Endothelial cell (in vitro differentiated cells): ENCODE measurements at places on chromosomes 5 and 9.
A peak's percentile ranks its signal among the peaks of the same experiment; 100 is the strongest.

GRCh38 chr5:88702332-88702731 is 180.7 kb downstream of the MEF2C start:
- peaks cover 8% of the 10 kb centered on the region for H3K4me1 ChIP-seq
- no peak for DNase-seq
- H3K27me3 ChIP-seq = peaks cover 1% of the 10 kb centered on the region

GRCh38 chr5:102483736-102484135 is 15.1 kb downstream of the SLCO6A1 start:
- no peak overlapping the region for H3K27ac ChIP-seq
- DNase-seq = no peak
- no peak overlapping the region for H3K4me3 ChIP-seq

DNA sequence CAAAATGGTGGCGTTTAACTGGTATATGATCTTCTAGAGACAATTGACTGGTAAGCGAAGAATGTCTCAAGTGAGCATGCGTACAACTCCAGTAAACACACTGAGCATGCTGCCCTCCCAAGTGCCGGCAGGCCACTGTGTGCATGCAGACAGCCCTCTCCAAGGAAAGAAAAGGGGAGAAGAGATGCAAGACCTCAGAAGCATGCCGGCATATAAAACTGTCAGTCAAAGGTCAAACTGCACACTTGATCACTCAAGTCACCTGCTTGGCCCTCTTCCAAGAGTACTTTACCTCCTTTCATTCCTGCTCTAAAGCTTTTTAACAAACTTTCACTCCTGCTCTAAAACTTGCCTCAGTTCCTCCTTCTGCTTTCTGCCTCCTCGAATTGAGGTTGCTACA is 910.2 kb downstream of the TAF11L14 start:
- no peak overlapping the region for H3K27ac ChIP-seq
- no peak overlapping the region for H3K4me3 ChIP-seq
- no peaks in the 10 kb centered on the region for H3K27me3 ChIP-seq

- no peak for DNase-seq
- H3K4me1 ChIP-seq = peaks cover 2% of the 10 kb centered on the region
- H3K4me3 ChIP-seq = no peak overlapping the region
Measured at GRCh38 chr9:125821078-125821477, 73.9 kb downstream of the PBX3 start.

GRCh38 chr9:87880116-87880515 is 2.6 kb upstream of the SPATA31E1 start:
- no peak overlapping the region for H3K27ac ChIP-seq
- peaks cover 12% of the 10 kb centered on the region for H3K4me1 ChIP-seq
- no peak for DNase-seq
- H3K36me3 ChIP-seq = peaks cover 10% of the 10 kb centered on the region

DNA sequence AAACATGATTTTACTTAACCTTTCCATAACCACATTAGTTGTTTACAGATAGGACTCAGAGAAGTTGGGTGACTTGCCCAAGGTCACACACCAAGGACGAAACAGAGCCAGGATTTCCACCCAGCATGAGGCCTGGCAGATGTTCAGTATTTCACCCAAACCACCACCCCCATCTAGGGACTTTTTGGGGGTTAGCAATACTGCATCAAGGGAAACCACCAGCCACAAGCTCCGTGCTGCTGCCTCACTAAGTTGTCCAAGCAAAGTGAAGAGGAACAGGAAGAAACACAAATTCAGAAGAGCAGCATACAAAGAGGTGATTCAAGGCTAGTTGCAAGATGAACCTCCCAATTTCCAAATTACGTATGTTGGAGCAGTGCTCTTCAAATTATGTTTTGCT is 219.6 kb upstream of the RORB start:
- no peak for DNase-seq
- no peak overlapping the region for H3K4me3 ChIP-seq
- peaks cover 2% of the 10 kb centered on the region for H3K27me3 ChIP-seq
- H3K4me1 ChIP-seq = no peaks in the 10 kb centered on the region
- H3K27ac ChIP-seq = no peak overlapping the region
- no peaks in the 10 kb centered on the region for H3K36me3 ChIP-seq

DNA sequence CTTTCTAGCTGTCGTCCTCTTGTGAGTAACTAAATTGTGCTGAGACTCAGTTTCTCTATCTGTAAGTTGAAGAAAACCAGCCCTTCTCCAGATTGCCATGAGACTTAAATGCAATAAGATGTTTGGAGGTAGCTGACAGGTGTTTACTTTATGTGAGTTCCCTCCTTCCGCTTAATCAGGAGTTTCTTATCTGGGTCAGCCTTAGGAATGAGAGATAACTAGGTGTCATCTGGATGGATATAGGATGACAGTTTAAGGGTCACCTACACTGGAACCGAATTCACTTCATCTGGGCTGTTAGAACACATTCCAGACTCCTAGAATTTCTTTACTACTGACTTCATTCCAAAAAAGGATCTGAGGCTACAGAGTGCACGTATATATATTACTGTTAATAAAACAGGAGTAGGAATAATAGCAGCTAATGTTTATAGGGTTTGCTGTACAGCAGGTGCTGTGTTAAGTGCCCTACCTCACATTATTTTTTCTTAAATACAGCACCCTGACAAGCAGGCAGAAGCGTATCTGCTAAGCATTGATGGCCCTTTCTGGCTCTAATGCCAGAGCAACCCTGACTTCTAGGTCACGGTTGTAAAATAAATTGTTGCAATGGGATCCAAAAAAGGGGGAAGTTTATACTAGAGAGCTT is 30.0 kb upstream of the CPEB4 start:
- no peaks in the 10 kb centered on the region for H3K36me3 ChIP-seq
- peaks cover 21% of the 10 kb centered on the region for H3K4me1 ChIP-seq
- H3K27me3 ChIP-seq = peaks cover 2% of the 10 kb centered on the region
- H3K4me3 ChIP-seq = no peak overlapping the region
- DNase-seq = no peak

- no peak overlapping the region for H3K4me3 ChIP-seq
- H3K4me1 ChIP-seq = peaks cover 2% of the 10 kb centered on the region
- DNase-seq = no peak
- no peaks in the 10 kb centered on the region for H3K27me3 ChIP-seq
Measured at GRCh38 chr5:17794815-17795214, 160.6 kb downstream of the TAF11L14 start.

- H3K4me1 ChIP-seq = peaks cover 10% of the 10 kb centered on the region
- H3K4me3 ChIP-seq = no peak overlapping the region
- no peak overlapping the region for H3K27ac ChIP-seq
- DNase-seq = no peak
Measured at GRCh38 chr5:88841212-88841611, 41.8 kb downstream of the MEF2C start.

DNA sequence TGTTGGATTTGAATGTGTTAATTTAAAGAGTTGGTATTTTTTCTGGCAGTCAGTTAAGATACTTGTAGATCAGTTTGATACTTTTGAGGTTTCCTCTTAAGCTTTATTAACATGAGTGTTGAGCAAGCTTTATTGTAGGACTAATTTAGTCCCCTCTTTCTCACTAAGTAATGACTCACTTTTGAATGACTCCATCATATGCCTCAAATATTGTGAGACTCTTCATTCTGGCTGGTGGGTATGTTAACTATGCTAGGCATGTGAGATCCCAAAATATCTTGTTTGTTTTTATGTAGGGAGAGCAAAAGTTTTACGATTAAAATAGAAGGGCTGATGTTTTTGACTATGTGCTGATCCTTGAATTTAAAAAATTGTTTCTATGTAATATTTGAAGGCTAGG is 355.7 kb downstream of the IZUMO3 start:
- no peaks in the 10 kb centered on the region for H3K36me3 ChIP-seq
- H3K4me1 ChIP-seq = no peaks in the 10 kb centered on the region
- H3K27me3 ChIP-seq = no peaks in the 10 kb centered on the region
- no peak overlapping the region for H3K4me3 ChIP-seq
- H3K27ac ChIP-seq = no peak overlapping the region
- no peak for DNase-seq

- no peaks in the 10 kb centered on the region for H3K4me1 ChIP-seq
- DNase-seq = no peak
- no peak overlapping the region for H3K4me3 ChIP-seq
- no peak overlapping the region for H3K27ac ChIP-seq
- H3K36me3 ChIP-seq = no peaks in the 10 kb centered on the region
- no peaks in the 10 kb centered on the region for H3K27me3 ChIP-seq
Measured at GRCh38 chr5:147804334-147804733, 21.8 kb upstream of the JAKMIP2 start.

GRCh38 chr9:33868440-33868973 is 51.5 kb downstream of the UBE2R2 start:
- H3K4me3 ChIP-seq = no peak overlapping the region
- DNase-seq = no peak
- no peaks in the 10 kb centered on the region for H3K36me3 ChIP-seq
- no peaks in the 10 kb centered on the region for H3K27me3 ChIP-seq

DNA sequence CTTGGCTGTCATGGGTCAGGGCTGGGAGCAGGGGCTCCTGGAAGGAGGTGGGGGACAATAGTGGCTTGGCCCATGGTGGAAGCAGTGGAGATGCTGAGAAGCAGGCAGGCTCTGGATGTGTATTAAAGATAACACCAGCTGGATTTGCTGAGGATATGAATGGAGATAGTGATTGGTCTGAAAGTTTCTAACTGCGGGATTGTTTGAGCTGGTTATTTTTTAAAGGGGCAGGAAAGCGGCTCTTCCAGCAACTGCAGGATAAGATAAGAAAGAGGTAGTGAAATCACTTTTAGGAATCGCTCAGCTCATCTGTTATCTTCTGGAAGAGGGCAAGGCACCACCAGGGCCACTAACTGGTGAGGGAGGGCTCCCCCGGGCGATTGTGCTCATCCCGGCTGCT is 125.5 kb downstream of the TENT4A start:
- no peaks in the 10 kb centered on the region for H3K27me3 ChIP-seq
- peaks cover 12% of the 10 kb centered on the region for H3K4me1 ChIP-seq
- H3K4me3 ChIP-seq = no peak overlapping the region
- no peak overlapping the region for H3K27ac ChIP-seq
- H3K36me3 ChIP-seq = no peaks in the 10 kb centered on the region

DNA sequence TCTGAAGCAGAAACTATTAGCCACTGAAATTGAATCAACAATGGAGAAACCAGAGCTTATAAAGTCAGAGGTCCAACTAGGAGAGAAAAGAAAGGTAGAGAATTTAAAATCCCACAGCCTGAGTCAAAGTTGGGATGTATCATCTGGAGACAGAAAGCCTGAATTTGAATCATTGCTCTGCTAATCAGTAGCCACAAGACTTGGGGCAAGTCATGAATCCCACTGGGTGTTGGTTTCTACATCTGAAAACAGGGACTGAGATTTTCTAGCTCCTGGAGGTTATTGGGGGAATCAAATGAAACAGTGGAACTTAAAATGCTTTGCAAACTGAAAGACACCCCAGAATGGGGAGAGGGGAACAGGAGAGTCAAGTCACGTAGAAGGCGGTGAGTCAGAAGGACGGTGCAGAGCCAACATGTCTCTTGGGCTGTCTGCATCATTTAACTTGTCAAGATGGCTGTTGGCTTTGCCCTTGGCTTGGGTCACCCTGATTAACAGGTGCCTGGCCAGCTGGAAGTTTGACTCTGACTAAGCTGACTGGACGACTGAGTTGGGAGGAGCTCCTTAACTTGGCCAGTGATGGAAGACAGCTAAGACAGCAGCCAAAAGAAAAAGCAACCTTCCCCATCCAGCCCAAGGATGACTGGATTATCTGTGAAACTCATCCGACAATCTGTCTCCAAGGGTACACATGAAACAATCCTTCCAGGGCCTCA is 60.6 kb upstream of the ADRA1B start:
- peaks cover 1% of the 10 kb centered on the region for H3K27me3 ChIP-seq
- no peaks in the 10 kb centered on the region for H3K4me1 ChIP-seq
- no peak for DNase-seq
- no peak overlapping the region for H3K4me3 ChIP-seq
- no peaks in the 10 kb centered on the region for H3K36me3 ChIP-seq

DNA sequence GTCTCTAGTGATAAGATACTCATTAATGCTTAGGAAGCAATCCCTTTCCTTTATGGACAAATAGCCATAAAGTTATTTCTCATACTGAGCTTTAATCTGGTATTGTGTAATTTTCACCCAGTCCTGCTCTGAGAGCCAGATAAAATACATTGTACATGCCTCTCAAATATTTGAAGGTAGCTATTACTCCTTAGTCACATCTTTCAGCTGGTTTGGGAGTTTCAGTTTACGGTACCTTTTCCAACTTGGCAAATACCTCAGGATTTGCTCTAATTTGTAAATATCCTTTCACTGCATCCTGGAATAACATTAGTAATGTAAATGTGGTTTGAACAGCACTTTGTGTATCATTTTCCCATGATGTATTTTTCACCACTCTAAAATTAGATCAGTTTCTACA is 47.4 kb downstream of the ABHD17B start:
- H3K4me1 ChIP-seq = no peaks in the 10 kb centered on the region
- no peak for DNase-seq
- peaks cover 9% of the 10 kb centered on the region for H3K36me3 ChIP-seq
- H3K27me3 ChIP-seq = no peaks in the 10 kb centered on the region

- H3K27me3 ChIP-seq = no peaks in the 10 kb centered on the region
- peak; percentile 6 for DNase-seq
- H3K36me3 ChIP-seq = no peaks in the 10 kb centered on the region
Measured at GRCh38 chr5:92518318-92518904, 1062.6 kb downstream of the NR2F1-AS1 start.

- H3K4me3 ChIP-seq = no peak overlapping the region
- H3K4me1 ChIP-seq = peaks cover 18% of the 10 kb centered on the region
- H3K36me3 ChIP-seq = no peaks in the 10 kb centered on the region
- peaks cover 2% of the 10 kb centered on the region for H3K27me3 ChIP-seq
Measured at GRCh38 chr5:125277494-125278154, 531.2 kb upstream of the ZNF608 start.

DNA sequence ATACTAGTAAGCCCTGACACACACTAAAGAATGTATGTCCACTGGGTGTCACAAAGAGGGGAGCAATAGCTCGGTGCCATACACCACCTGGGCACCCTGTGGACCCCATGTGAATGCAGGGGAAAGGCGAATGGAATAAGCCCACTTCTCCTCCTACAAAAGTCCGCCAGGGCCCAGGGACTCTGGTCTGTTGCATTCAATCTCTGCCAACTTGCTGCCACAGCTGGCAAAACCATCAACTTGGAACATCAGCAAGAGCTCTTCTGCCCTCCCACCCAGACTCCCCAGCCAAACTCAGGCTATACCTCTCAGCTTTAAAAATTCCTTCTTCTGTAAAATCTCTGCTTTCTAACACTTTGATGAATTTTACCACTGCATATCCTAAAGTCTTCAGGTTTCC is 54.5 kb downstream of the PFDN1 start:
- peaks cover 15% of the 10 kb centered on the region for H3K27me3 ChIP-seq
- peaks cover 55% of the 10 kb centered on the region for H3K4me1 ChIP-seq
- H3K4me3 ChIP-seq = no peak overlapping the region
- H3K36me3 ChIP-seq = peaks cover 38% of the 10 kb centered on the region
- no peak for DNase-seq

GRCh38 chr5:14445576-14446290 is 135.9 kb upstream of the OTULINL start:
- peak overlapping the region; percentile 99 for H3K27ac ChIP-seq
- H3K36me3 ChIP-seq = peaks cover 34% of the 10 kb centered on the region
- DNase-seq = peak; percentile 52
- H3K27me3 ChIP-seq = peaks cover 7% of the 10 kb centered on the region

- H3K27me3 ChIP-seq = peaks cover 2% of the 10 kb centered on the region
- H3K27ac ChIP-seq = no peak overlapping the region
- no peaks in the 10 kb centered on the region for H3K36me3 ChIP-seq
- H3K4me1 ChIP-seq = peaks cover 13% of the 10 kb centered on the region
Measured at GRCh38 chr5:112141582-112141981, 277.5 kb downstream of the EPB41L4A start.
